ENCODE measurements at places on chromosomes 2 and 18.
A peak's percentile ranks its signal among the peaks of the same experiment; 100 is the strongest.

- no peak for DNase-seq
Observed at GRCh38 chr2:169478339-169478738, 955 bp upstream of the BBS5 start.

DNA sequence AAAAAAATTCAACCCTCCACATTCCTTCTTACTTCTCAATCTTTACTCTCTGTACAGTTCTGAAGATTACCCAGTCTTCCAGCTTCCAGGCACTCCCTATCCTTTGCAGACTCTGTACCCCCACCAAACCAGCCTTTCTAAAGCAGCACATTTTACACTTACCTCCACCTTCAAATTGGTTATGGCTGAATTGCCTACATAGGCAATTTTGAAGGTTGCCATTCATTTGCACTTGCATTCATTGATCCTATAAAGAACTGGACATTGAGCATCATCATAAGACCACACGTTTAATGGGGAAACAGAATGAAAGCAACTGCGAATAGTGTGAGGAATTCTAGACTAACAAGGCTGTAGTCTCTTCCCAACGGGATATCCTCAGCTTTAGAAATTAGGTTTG, 233.4 kb downstream of the TRIB2 start:
- no peak for DNase-seq

GRCh38 chr2:144521686-144522085, 1.8 kb upstream of the ZEB2 start:
- DNase-seq: no peak

GRCh38 chr18:40929399-40929798, 1025.6 kb upstream of the PIK3C3 start:
- peak; percentile 49 for DNase-seq

DNA sequence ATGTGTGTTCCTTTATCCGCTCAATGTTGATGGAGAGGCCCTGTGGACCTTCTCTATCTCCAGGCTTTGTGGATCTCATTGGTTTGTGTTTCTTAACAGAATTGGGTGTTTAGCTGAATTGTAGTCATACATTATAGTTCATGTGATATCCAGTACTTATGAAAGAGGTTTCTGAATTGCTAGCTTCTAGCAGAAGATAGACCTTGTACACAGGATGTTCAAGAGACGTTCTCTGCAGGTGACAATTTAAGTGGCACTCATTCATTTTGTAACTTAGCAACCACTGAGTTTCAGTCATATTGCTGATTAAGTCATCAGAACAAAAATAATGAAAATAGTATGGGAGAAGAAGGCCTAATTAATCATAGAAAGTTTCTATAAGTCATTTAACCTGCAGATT, 279.2 kb downstream of the ALPK2 start:
- DNase-seq: no peak

DNA sequence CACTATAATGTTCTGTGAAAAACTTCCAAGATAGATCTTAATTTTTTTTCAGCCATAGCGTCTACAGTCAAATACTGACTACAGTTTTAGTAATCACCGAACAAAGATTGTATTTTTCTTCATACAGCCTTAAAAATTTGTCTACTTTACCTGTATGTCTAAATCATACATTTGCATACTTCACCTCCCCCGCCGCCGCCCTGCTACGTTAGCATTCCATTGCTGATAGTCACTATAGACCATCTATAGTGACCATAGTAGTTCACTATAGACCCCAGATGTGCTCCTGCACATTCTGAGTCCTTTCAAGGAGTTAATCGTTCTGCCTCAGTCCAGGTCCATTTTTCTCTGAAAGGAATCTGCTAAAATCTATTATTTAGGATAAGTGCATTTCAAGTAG, 325.0 kb downstream of the CCDC178 start:
- no peak for DNase-seq

GRCh38 chr2:144453486-144454158, 66.3 kb downstream of the ZEB2 start:
- DNase-seq: no peak

Measured in SK-N-DZ (cell line).